ENCODE measurements at places on chromosomes 2 and 18.

GRCh38 chr2:106953779-106954178 lies 67.8 kb upstream of the ST6GAL2 start:
- no peak for DNase-seq

DNA sequence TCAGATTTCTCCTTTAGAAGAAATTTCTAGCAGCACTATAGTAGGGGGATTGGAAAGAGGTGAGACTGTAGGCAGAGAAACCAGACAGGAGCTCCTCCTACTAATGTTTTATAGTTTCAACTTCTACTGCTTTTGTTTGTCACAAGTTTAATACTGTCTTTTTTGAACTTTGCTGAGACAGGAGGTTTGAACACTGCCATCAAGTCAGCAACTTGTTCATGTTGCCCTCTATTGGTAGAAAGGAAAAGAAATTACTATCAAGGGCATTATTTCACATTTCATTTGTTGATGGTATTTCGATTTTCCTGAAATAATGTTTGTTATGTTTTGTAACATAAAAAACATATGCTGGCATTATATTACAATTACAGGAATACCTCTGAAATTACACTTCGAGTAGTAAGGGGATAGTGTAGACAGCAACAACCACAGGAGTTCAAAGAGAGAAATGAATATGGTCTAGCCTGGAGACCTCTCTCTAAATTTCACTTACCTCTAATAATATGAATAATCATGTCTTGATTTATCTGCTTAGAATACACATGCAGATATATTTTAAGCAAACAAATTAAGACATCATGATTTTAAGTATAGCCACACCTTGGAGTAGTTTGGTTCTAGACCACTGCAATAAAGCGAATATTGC lies 12.4 kb upstream of the CCDC88A start:
- DNase-seq = peak; percentile 53

GRCh38 chr18:12121175-12122042 lies 27.8 kb downstream of the ANKRD62 start:
- peak; percentile 38 for DNase-seq

- DNase-seq = no peak
Observed at GRCh38 chr2:152173831-152174230, 1.7 kb downstream of the STAM2 start.

DNA sequence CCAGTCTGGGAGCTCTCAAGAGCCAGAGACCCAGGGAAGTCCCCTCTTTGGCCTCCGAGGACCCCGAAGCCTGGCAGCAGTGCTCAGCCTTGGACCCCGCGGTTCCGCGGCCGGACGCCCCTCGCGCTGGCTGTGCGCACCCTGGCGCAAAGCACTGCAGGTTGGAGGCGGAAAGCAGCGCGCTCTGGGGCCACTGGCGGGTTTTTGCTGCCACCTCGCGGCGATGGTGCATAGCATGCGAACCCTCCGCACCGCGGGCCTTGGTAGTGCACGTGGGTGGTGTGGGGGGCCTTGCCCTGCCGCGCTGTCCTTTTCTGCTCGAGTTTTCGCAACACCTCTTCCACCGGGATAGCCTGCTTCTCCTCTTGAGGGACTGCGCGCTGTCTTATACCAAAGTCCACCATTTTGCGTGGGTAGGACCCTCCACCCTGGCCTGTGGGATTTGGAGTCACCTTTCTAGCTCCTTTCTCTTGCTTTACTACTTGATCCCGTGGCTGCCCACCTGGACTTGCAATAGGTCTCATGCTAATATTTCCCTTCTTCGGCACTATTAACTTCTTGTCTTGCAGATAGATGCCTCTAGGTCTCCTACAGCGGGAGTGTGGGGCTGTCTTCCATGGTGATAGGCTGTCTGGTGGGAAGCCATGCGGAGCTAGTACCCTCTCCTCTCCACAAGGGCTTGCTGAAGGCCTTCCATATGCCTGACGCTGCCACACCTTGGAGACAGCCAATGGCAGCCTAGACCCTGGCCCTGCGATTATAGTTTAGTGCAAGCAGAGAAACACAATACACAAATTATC lies 14.3 kb downstream of the SIX3 start:
- peak; percentile 50 for DNase-seq

DNA sequence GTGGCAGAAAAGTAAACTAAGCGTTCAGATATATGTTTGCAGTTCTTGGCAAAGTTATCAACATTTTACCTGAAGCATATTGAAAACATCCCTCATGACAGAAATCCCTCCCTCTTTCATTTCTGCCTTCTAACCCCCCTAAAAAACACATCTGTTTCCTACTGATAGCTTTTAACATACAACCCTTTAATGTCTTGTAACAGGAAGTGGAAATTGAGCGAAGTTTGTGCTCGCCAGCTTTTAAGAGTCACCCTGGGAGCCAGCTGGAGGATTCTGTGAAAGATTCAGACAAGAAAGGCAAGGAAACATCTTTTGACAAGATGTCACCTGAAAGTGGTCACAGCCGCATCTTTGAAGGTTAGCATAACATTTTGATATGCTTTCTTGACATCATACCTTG lies 247.4 kb downstream of the XIRP2 start:
- DNase-seq = peak; percentile 3

GRCh38 chr2:106867196-106867953 lies 18.6 kb downstream of the ST6GAL2 start:
- no peak for DNase-seq

DNA sequence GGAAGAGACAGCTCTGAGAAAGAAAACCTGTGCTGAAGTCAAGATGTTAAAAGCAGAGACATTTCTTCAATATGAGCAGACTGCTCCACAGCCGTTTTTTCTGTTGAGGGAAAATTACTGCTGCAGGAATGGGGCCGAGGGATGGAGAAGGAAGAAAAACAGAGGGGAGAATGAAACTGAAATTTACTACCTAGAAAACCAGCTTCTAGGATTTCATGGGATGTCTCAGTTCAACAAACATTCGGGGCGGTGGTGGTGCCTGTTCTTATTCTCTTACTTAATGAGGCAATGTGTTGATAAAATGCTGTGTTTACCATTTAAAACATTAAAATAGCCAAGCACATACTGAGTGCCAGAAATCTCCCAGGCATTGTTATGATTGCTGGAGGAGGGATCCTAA lies 557.1 kb upstream of the MEX3C start:
- no peak for DNase-seq

DNA sequence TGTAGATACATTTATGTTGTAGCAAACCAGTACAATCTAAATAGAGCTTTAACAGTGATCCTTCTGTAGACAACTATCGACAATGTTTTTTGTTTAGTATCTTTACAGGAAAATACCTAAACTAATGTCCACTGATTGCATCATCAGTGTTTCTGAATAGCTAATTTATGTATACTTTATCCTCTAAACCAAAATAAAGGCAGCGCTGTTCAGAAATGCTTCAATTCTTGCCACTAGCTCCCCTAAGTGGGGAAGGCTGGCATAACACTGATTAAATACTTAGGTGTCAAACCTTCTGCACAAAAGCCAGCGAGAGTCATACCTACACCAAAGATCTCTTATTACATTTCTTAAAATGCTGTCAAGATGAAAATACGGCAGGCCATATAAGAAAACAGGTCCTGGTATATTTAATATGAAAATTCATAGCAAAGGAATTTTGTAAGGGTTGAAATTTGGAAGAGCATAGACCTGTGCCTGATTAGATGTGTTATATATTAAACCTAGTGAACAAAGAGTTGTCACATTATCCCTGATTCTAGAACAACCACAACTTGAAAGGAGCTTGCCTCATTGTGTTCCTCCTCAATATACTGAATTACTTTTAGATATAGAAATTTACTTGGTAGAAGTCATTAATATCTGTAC lies 1693.4 kb upstream of the SLC39A10 start:
- no peak for DNase-seq

DNA sequence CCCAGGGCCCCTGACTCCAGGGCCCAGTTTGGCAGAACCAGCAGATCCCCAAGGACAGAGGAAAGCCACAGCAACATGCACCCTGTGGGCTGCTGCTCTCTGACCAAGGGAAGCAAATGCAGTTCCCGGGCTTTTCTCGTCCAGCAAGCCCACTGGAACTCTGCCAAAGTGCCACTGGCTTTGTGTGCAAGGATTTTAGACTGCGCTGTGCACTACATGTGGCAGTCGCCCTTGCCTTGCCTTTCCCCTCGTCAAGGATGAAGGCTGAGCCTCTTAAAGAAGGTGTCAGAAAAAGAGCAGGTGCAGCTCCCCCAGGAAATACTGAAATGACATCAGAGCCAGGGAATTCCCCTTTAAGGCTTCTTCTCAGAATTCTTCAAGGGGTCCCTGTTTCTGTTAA lies 199.2 kb downstream of the TFCP2L1 start:
- DNase-seq = no peak

GRCh38 chr2:171794918-171795317 lies 99.1 kb downstream of the SLC25A12 start:
- DNase-seq = no peak

DNA sequence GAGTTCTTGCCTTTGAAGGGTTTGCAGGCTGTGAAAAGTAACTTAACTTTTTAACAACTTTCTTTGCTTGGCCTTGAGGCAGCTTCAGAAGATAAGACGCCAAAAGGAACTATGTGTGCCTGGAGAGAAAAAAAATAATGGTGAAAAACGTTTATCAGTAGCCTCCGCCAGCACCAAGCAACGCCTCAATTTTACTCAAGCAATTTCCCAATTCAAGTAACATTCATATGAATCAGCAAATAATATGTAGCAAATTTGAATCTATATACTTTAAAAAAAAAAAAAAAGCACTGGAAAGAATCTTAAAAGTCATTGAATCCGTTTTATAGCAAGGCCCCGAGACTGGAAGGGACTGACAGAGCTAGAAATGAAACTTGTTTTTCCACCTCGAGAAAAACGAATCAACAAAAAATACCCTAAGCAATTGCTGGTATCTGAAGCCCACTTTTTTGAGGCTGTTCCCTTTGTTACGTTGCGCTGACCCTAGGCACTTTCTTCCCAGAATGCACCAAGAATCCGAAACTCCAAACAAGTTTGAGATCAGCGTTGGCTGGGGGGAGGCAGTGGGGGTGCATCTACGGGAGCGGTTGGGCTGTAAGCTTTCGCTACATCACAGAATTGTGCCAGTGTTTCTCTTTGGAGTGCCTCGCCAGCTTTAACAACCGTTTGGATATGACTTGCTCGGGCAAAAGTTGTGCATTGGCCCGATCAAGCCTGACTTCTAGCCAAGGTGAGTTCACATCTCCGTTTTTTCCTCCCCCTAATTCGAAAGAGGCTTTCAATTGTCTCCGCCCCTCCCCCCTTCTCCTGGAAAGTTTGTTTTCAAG lies 2.7 kb upstream of the TGIF1 start:
- no peak for DNase-seq

DNA sequence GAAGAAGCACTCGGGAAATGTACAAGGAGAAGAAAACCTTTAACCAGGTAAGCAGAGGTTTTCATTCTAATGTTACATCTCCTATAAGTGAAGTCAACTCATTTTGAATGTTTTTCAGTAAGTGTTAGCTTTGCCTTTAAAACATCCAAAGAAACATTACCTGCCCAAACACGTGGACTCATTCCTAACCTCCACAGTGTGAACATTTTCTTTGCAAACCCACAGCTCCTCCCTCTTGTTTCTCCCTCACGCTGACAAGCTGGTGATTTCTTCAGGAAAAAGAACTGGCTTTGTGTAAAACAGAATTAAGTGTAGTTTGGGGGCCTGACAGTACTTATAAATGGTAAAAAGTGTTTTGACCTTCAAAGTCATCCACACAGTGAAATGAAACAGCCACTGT lies 72.5 kb downstream of the MTCL1 start:
- DNase-seq = no peak

DNA sequence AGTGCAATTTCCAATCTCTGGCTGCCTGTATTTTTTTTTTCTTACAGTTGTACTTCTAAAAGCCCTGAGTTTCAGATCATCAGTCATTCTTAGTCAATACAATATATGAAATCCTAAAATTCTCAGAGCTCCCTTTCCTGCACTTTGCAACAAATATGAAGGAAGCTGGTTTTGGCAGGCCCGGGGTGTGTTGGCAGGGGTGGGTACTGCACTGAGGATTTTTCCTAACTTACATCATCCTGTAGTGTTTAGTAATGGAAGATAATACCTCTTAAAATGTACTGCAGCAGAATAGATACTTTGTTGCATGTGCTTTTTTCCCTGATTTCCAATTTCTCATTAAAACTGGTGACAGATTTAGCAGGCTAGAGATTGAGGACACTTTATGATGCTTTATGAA lies 374.6 kb downstream of the PTH2R start:
- no peak for DNase-seq

- DNase-seq = peak; percentile 96
Observed at GRCh38 chr2:86038291-86039081, 67.2 kb downstream of the POLR1A start.

- no peak for DNase-seq
Observed at GRCh38 chr2:160380611-160381010, 113.0 kb downstream of the RBMS1 start.

DNA sequence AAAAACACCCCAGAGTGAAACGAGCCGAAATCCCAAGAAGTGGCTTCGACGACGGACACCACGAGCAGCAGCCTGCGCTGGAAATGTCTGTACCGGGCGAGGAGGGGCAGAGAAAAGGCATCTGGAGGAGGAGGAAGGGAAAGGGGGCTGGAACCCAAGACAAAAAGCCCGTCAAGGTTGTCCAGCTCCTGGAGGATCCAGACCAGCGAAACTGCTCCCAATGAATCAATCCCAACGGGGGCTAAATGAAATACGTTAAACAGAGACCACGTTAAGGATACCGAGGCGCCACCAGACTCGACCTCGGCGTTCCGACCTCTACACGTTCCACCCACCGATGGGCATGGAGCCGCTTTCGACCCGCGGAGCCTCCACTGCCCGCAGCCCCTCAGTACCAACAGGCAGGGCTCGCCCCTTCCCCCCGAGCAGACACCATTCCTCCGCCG lies 400 bp downstream of the CCDC88A start:
- DNase-seq = no peak

DNA sequence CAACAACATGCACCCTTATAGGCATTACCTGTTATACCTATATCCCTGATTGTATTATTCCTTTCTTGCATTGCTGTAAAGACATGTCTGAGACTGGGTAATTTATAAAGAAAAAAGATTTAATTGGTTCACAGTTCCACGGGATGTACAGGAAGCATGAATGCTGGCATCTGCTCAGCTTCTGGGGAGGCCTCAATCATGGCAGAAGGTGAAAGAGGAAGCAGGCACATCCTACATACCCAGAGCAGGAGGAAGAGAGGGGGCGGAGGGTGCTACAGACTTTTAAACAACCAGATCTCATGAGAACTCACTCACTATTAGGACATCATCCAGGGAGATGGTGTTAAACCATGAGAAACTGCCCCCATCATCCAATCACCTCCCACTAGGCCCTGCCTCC lies 191.7 kb upstream of the SPHKAP start:
- DNase-seq = no peak

GRCh38 chr2:197207106-197207505 lies 103.5 kb downstream of the ANKRD44 start:
- no peak for DNase-seq

- no peak for DNase-seq
Observed at GRCh38 chr2:201628545-201628944, 14.8 kb downstream of the TMEM237 start.

DNA sequence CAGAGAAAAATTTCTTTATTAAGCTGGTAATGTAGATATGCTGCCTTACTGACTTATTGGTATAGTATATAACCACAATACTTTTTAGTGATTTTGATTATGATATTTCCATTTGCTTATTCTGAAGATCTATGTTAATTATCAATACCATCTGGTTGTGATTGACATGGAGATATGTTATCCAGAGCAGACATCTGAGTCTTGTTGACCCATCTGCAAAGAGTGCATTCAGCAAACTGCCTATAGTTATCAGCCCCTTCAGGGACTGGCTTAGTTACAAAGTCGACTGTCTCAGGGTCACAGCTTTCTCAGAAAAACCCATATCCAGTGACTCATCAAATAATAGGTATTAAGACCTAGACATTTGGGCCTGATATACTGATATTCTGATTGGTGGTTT lies 475.7 kb downstream of the DSC3 start:
- DNase-seq = no peak
